CD4-positive, alpha-beta T cell treated with Interleukin-4 for 4 hours (primary cell): ENCODE measurements at places on chromosomes 2 and 18.

- DNase-seq: no peak
These were observed 680.9 kb downstream of the IRS1 start for GRCh38 chr2:226118471-226119429.

DNA sequence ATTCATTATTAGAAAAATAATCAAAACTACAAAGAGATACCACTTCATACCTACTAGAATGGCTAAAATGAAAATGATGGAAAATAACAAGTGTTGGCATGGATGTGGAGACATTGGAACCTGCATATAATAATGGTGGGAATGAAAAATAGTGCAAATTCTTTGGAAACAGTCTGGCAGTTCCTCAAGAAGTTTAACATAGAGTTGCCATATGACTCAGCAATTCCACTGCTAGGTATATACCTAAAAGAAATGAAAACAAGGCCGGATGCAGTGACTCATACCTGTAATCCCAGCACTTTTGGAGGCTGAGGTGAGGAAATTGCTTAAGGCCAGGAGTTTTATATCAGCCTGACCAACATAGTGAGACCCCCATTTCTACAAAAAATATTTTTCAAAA, 41.6 kb upstream of the ACYP2 start:
- peak; percentile 30 for DNase-seq

DNA sequence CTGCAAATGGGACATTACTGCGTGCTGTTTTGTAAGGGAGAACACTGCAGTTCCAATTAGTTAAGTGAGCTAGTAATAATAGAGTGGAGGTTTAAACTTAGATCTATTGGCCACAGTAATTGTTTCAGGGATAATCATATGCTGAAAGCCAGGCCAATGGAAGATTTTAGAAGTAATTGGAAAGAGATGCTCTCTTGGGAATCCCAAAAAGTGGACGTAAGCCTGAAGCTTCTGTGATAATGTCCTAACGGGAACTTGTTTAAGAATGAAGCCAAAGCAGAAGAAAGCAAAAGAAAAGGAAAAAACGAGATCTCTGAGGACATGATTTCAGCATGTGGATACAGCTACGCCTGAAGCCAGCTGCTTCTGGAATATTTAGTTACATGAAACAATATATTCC, 594.6 kb downstream of the SLC4A3 start:
- DNase-seq: no peak

- no peak for DNase-seq
These were observed 139.3 kb upstream of the CTDP1 start for GRCh38 chr18:79540161-79540903.

DNA sequence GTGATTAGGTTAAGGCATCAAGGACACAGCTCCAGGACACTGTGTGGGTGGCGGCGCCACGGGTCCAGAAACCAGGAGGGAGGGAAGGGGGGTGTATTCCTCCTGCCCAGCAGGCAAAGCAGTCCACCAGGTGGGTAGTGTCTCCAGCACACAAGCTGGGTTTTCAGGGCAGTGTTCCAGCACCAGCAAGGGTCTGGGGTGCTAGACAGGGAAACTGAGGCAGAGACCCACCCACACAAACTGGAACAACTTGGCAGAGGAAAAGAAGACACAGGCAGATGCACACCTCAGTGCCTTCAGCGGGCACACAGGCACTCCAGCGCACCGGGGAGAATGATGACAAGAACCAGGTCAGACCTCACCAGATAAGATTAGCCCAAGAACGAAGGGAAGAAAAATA, 28.4 kb upstream of the GNAL start:
- DNase-seq: no peak

DNA sequence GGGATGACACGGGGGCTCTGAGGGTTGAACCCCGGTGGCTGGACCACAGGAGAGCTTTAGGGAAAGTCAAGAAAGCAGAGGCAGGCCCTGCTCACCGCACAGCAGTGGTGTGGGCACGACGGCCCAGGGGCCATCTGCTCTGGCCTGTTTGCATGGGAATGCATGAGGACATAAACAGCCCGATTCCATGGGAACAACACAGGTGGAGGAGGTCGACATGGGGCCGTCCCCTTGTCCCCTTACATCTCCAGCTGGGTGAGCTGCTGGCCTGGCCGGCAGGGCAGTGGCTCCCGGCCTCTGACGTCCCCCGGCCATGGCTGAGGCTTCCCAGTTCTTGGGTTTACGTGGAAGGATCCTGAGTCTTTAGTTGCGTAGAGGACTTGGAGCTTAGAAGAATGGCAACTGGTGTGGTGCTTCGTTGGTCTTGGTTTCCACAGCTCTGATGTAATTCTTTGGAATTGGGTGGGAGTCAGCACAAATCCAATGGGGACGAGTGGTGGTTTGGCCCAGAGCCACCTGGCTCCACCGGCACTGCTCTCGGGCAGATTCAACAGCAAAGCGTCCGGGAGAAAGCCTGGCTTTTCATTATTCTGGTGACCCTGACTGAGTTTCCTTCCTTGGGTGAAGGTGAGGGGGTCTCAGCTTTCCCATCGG, 98.3 kb upstream of the HDAC4 start:
- DNase-seq: no peak

DNA sequence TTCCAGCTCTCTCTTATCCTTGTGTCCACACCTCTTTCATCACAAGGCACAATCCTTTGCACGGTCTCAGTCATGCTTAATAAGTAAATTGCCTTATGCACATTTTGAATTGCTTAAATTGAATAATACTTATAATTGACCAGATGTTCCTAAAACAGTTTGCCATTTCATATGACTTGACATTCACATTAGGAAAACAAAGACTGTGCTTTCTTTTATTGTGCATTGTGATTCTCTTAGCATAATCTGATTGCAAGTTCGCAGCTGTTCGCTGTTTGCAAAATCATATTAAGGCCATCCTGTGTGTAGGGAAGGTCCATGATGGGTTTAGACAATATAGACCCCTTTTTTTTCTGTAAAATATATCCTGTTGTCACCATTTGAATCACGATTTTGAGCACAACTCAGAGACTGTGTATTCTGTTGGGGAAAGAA, 75.6 kb downstream of the RNF144A start:
- DNase-seq: no peak

DNA sequence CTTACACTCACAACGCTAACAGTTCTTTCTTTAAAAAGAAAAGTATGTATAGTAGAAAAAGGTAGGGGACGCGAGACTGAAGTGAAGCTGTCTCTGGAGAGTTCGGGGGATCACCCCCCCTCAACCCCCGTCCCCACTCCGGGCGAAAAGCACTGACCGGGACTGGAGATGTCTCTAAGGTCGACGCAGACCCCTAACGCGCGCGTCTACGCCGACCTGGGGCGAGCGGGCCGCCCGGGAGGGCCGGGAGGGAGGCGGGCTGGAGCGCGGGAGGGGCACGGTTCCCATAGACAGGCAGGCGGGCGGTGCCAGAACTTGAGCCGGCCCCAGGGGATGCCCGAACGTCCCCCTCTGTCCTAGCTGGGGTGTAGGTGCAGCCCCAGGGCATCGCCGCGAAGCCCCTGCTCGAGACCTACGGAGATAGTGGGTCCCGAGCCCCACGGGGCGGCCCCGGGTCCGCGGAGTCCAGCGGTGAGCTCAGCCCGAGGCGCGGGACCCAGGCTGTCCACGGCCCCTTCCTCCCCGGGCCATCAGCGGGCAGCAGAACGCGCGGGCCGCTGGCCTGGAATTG, 82.2 kb downstream of the CHRNA1 start:
- DNase-seq: peak; percentile 19

- DNase-seq: no peak
These were observed 30.9 kb downstream of the NRXN1 start for GRCh38 chr2:51000849-51001617.

DNA sequence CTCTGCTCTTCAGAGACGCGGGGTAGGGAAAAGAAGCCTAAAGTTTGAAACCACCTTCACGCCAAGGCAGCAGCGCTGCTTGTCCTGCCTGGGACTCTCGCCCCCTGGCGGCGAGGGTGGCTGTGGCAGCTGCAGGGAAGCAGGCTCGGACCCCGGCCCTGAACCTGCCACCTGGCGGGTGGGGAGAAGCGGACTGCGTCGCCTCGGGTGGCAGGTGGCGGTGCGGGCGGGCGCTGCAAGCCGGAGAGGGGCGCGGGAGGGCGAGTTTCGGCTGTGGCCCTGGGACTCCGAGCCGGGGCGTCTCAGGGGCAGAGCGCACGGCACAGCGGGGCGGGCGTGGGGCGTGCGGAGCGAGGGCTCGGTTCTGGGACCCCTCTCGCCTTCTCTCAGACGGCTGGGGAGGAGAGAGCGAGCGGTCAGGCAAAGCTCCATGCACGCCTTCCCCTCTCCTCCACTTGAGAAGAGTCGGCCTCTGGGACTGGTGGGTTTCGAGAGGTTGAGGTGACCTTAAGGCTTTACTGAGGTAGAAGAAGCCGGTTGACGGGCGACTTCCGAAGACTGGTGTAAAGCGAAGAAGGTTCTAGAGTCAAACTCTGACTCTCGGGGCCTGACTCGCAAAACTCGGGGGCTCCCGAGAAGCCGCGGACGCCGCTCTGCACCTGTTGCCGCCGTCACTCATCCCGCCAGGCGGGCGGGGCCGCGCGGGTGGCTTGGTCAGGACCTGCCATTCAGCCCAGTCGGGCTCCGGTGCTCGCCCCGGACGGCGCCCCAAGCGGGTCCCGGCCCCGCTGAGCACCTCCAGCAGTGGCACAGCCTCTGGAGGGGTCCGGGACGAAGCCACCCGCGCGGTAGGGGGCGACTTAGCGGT, 1.1 kb upstream of the BOLL start:
- peak; percentile 43 for DNase-seq

GRCh38 chr2:229784791-229785190, 70.4 kb upstream of the DNER start:
- no peak for DNase-seq

- no peak for DNase-seq
These were observed 28.1 kb downstream of the FAP start for GRCh38 chr2:162215162-162215561.

DNA sequence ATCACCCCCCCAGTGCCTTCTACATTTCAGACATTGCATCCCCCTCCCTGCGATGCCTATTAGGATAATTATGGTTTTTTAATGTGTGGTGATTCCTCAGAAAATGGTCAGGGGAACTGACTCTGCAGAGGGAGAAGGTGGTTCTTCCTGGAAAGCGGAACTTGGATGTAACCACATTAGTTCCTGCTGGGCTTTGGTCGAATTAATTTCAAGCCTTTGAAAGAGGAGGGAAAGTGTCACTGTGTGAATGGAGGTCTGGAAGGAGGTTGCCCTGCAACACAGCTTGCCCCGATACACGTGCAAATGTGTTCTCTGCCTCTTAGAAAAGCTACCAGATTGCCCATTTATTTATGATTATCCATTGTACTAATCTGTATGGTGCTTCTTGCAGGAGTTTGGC, 63.2 kb upstream of the TPO start:
- no peak for DNase-seq

DNA sequence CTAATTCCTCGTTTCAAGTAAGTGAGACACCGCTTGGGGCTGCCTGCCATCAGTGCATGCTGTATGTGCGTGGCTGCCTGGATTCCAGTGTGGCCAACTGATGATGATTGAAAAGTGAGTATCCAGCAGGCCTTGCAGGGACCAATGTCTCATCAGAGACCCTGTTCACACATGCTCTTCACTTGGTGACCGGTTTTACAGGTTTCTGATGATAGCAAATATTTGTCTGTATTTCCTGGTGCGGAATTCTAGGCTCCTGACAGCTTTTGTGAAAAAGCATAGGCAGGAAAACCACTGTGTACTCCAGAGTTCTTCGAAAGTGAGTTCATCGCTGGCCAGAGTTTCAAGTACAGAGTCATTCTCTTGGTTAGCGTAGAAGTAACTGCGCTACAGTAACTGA, 13.8 kb upstream of the YWHAQ start:
- DNase-seq: no peak

DNA sequence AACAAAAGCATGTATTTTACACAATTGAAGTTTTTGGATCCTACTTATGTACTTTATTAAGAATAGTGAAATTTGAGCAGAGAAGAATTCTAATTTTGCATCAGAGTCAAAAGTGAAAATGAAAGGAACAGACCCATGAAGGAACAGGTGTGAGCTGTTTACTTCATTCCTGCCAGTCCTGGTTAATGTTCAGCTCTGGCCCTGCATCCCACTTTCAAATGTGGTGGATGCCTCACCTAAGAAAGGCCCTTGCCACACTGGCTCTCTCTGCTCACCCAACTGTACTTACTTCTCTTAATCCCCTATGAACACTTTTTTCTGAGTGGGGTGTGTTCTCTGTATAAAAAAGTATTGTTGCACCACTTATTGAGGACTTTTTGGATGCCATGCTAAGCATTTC, 22.2 kb downstream of the FAM110C start:
- peak; percentile 16 for DNase-seq

DNA sequence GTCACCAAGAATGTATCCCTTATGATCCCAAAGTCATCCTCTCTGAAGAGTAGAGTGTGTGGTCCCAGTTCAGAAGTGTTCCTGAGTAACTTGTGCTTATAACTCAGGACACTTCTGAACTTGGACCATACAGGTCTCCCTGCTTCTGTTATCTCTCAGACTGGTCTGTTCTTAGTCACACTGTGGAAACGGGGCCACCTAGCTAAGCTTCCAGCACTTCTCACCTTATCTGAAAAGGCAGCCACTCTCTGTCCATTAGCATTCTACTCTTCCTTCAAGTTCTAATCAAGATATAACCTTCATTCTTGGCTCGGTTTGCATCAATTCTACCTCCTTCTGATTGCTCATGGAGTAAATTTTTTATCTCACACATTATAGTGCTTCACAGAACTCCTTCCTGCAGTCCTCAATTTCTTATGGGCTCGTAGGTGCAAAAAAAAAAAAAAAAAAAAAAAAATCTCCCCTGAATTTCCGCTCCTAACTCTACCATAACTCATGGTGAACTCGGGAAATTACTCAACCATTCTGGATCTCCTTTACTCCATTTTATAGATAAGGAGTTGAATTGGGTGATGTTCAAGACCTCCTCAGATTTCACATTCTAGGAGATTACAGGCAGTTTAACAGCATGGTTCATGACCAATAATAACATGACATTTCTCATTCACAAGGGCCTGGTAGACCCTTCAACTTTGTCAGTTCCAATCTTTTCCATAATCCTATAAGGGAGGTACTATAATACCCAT, 108.4 kb downstream of the TACR1 start:
- DNase-seq: no peak

- no peak for DNase-seq
These were observed 23.8 kb upstream of the PTMA start for GRCh38 chr2:231684314-231685223.

- no peak for DNase-seq
These were observed 257.5 kb upstream of the KLHL29 start for GRCh38 chr2:23127465-23127864.

DNA sequence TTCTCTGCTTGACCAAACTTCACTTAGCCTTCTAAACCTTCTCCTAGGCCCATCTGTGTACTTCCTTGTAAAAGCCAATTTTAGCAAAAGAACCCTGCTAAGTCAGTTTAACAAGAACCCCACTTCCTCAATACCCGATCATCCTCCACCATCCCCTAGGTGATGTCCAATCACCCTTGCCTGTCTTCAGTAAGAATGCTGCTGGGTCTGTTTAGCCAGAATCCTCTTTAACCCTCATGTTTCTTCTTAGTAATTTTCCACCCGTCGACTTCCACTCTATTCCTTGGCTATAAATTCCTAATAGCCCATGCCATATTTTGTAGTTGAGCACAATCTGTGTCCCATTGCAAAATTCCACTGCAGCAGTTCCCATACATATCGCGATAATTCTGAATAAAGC, 780.0 kb upstream of the RAB6C start:
- no peak for DNase-seq
